ENCODE measurements at places on chromosomes 7 and 10. TPM values are rescaled to one million over a fixed set of nuclear protein-coding genes. Genes with fewer than 3 reads are reported as not detected.

Gene GHRHR
- not detected for total RNA-seq

Gene C7orf33
- total RNA-seq, result not detected

Gene OR2A12
- not detected for total RNA-seq

Gene PILRA
- total RNA-seq, result 0.12 TPM

Gene CYP26C1
- 0.12 TPM for total RNA-seq

Gene HYCC1
- total RNA-seq, result 105 TPM

Gene DNTT
- total RNA-seq, result not detected

Gene LRIT1
- total RNA-seq, result not detected

Gene MACC1
- under 0.01 TPM for total RNA-seq

Gene PPRC1
- 13.1 TPM for total RNA-seq

Gene UNC5B
- 11.2 TPM for total RNA-seq

Gene JCAD
- total RNA-seq, result 2.5 TPM

Gene TMEM270
- not detected for total RNA-seq

Gene MUC3A
- total RNA-seq, result under 0.01 TPM

Gene MINDY4
- 6.7 TPM for total RNA-seq

Gene SLC18A3
- not detected for total RNA-seq

Gene PLEKHS1
- not detected for total RNA-seq

Gene EGFR
- 75.5 TPM for total RNA-seq

Gene C10orf53
- under 0.01 TPM for total RNA-seq

Gene GATAD1
- 30.1 TPM for total RNA-seq

Gene FBXL13
- total RNA-seq, result 1.2 TPM

Gene LIPJ
- total RNA-seq, result not detected

Gene CFTR
- total RNA-seq, result under 0.01 TPM

Gene MYOF
- 346 TPM for total RNA-seq

Gene ACTL6B
- not detected for total RNA-seq

Gene SMO
- total RNA-seq, result 29.2 TPM

Gene CPN1
- not detected for total RNA-seq

Gene GRID1
- 0.33 TPM for total RNA-seq

Gene GPER1
- 3.0 TPM for total RNA-seq

Gene ARL3
- 7.2 TPM for total RNA-seq

Gene CPA2
- total RNA-seq, result not detected

Gene RGR
- total RNA-seq, result not detected

Gene PPP1R9A
- 2.6 TPM for total RNA-seq

Gene CALML5
- not detected for total RNA-seq

Gene BICC1
- 23.6 TPM for total RNA-seq

Gene TOMM7
- total RNA-seq, result 119 TPM

Gene KCP
- total RNA-seq, result 0.55 TPM

Gene AOAH
- not detected for total RNA-seq

Gene MINPP1
- total RNA-seq, result 33.6 TPM

Gene LIPN
- not detected for total RNA-seq

Gene SEMA4G
- 1.00 TPM for total RNA-seq

Gene BMPR1A
- 60.6 TPM for total RNA-seq

Gene HOGA1
- 0.50 TPM for total RNA-seq

Gene PTCD1
- 9.8 TPM for total RNA-seq

Gene TEX36
- total RNA-seq, result not detected

Gene CLDN4
- 58.2 TPM for total RNA-seq

All from uterine smooth muscle cell (primary cell).